ENCODE measurements at places on chromosomes 5 and 9.

GRCh38 chr5:22844636-22845035 is 8.5 kb downstream of the CDH12 start:
- no peak for DNase-seq

- no peak for DNase-seq
These were observed 22.2 kb upstream of the CEP78 start for GRCh38 chr9:78213712-78214111.

DNA sequence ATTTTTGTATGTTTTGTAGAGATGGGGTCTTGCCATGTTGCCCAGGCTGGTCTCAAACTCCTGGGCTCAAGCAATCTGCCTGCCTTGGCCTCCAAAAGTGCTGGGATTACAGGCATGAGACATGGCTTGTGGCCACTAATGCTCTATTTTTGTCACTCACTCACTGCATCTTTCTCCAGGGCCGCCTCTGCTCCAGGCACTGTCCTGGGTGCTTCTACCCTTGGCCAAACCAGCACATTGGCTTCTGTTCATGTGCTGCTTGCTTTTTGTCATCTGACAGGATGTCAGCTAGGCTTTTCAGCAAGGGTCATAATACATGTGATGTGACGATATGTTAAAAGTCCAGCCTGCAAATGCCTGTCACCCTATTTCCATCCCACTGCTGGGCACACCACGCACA is 3.2 kb downstream of the ODF2 start:
- no peak for DNase-seq

- no peak for DNase-seq
These were observed 341.8 kb upstream of the KIF2A start for GRCh38 chr5:61964201-61964600.

DNA sequence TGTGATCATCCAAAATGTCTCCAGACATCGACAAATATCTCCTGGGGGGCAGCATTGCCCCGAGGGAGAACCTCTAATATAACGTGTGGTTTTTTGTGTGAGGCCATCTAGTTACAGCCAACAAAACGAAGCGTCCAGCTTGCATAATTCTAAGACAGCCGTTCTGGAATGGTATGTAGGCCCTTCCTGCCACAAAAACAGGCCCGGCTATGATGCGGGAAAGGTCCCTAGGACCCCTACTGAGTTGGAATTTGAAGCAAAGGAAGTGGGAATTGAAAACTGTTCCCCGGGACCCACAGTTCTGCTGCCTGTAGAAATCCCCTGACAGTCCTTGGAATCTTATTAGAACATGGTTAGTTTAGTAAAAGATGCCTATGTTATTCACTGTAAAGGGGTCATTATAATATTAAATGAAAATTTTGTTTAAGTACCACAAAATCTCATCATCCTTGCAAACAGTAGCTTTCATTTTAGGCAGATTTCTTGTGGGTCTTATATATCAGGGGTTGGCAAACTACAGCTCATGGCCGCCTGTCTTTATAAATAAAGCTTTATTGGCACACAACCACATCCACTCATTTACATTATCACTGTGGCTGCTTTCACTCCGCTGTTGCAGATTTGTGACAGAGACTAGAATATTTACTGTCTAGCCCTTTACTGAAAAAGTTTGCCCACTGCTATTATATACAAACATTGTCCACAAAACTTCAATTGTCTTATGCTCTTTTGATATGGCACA is 70.7 kb downstream of the MSX2 start:
- DNase-seq = no peak

DNA sequence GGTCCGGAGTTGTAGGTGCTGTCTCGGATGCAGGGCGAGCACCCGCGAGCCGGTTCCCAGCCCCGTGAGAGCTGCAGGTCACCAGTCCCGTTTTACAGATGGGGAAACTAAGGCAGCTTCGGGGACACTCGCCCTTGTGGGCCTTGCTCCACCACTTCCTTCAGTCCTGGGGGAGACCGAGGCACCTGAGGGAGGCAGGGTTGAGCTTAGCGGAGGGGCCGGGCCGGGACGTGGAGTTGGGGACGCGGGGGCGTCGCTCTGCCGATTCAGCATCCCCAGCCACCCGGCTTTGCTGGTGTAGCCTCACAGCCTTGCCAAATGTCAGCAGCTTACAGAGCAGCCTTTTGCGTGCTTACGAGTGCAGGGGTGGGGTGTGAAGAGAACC is 530 bp downstream of the BBLN start:
- DNase-seq = no peak

GRCh38 chr9:29475471-29475870 is 1902.2 kb upstream of the C9orf72 start:
- DNase-seq = no peak

- no peak for DNase-seq
These were observed 22.2 kb upstream of the MYOT start for GRCh38 chr5:137845472-137845871.

DNA sequence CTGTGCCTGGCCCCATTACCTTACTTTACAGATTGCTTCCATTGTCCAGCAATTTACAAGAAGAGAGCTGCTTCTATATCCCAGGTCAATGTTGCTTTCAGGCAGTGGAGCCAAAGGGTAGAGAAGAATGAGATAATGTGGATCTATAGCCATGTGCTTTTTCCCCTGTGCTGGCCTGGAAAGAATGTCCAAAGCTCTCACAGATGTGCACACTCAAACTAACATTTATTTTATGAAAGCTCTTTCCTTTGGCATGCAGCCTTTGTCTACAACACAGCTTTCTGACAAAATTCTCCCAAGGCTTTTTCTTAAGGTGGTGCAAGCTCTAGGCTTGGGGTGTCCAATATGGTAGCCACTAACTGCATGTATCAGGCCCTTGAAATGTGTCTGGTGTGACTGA is 217.3 kb downstream of the LRRC70 start:
- DNase-seq = no peak

GRCh38 chr9:95826183-95826838 is 49.2 kb upstream of the ERCC6L2 start:
- no peak for DNase-seq

DNA sequence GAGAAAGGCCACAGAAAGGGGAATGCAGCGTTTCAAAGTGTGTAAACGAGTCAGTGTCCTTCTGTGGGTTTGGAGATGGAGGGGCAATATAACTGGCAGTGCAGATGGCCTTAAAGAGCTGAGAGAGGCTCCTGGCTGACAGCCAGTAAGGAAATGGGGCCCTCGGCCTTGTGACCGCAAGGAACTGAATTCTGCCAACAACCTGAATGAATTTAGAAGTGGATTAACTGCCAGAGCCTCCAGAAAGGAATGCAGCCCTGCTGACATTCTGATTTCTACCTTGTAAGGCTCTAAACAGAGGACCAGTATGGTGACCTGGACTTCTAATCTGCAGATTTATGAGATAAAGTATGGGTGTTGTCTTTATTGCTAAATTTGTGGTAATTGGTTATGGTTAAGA is 17.5 kb upstream of the NREP start:
- no peak for DNase-seq

- DNase-seq = no peak
These were observed 426.8 kb upstream of the CLINT1 start for GRCh38 chr5:158285698-158286097.

DNA sequence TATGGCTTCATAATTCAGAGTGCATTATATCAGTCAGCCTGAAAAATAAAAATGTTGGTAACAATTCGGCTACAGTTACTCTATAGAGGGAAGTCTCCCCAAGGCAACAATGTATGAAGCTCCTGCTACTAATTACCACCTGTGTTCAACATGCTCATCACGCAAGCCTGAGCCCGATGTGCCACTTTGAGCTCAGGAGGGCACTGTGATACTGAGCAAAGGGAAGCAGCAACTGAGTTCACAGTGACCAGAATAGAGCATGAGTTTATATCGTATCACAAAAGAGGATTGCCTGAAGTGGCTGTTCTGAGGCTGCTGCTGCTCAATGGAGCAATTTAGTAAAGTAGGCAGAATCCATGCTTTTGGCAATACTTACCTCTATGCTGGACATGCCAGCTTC is 202.0 kb upstream of the HAPLN1 start:
- no peak for DNase-seq

DNA sequence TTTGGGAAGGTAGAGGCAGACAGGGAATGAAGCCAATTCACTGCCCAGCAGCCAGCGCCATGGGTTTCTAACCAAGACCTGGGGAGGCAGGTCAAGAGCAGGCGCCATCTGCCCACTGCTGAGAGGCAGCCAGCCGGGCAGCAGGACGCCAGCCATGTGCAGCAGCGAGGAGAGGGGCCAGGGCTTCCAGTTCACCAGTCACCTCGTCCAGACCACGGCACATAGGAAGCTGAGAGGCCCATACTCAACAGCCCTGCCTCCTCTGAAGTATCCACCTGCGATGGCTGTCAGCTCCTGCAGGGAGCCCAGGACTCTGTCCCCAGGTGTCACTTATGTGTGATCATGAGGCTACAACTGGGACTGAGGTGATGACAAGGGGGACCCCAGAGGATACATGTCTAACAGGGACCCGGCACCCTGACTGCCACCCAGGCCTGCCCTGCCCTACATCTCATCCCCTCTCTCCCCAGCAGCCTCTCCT is 30.1 kb downstream of the IPPK start:
- no peak for DNase-seq

DNA sequence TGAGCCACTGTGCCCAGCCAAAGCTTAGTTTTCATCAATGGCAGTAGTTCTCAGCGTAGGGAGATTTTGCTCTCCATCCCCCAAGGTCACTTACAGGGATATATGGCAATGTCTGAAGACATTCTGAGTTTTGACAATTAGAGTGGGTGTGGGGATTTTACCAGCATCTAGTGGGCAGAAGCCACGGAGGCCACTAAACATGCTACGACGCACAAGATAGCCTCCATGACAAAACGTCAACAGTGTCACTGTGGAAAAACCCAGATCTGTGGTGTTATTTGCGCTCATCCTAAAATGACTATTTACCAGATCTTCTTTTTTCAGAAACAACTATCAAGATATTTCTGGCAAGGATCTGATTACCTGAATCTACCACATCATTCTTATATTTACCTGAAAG is 68.2 kb downstream of the CDC14B start:
- no peak for DNase-seq

DNA sequence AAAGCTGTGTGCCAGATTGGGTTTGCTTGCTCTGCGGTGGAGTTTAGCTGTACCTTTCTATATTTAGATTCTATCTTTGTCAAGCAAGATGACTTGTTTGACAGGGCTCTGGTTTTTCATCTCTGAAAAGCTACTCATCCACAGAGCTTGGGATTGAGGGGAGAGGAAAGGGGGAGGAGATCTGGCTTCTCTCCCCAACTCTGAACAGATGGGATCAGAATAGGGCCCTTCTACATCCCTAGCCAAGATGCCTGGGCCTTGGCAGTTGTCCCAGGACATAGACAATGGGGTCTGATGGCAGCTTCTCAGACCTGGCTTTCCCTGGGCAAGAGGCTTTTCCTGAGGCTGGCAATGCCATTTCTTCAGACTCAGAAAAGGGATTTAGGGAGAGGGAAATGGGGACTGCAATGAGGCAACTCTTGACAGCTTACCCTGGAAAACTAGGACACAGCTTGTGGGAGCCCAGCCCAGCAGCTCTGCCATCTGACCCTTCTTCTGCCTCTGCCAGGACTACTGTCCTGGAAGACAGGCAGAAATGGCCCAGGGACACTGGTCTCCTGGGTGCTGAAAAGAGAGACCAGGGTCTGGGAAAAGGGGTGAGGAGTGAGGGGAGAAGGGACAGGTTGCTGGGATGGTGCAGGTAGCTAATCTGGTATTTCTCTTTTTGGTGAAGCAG is 50.2 kb upstream of the ASTN2 start:
- peak; percentile 95 for DNase-seq

DNA sequence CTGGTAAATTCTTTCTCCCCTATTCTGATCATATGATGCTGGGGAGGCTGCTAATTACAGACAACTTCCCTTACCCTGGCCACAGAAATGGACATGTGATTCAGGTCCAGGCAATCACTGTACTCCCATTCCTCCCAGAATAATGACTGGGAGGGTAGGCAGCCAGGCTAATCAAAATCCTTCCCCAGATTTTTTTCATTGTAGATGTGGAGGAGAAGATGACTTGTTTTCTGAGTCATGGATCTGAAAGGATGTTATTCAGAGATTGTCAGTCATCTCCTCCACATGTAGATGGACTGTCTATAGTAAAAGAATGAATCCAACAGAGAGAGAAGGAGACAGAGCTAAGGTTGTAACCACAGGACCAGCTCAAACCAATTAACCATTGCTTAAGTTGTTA is 123.9 kb upstream of the PUM3 start:
- no peak for DNase-seq

GRCh38 chr5:53575101-53575500 is 14.7 kb downstream of the NDUFS4 start:
- no peak for DNase-seq

All from NCI-H446 (cell line).